ENCODE measurements at places on chromosomes 7 and 10.

GRCh38 chr10:126223512-126224067 is 164.7 kb downstream of the ADAM12 start:
- no peaks in the 10 kb centered on the region for H3K4me1 ChIP-seq
- DNase-seq = no peak
- H3K36me3 ChIP-seq = no peaks in the 10 kb centered on the region
- H3K27ac ChIP-seq = no peak overlapping the region
- no peaks in the 10 kb centered on the region for H3K27me3 ChIP-seq

DNA sequence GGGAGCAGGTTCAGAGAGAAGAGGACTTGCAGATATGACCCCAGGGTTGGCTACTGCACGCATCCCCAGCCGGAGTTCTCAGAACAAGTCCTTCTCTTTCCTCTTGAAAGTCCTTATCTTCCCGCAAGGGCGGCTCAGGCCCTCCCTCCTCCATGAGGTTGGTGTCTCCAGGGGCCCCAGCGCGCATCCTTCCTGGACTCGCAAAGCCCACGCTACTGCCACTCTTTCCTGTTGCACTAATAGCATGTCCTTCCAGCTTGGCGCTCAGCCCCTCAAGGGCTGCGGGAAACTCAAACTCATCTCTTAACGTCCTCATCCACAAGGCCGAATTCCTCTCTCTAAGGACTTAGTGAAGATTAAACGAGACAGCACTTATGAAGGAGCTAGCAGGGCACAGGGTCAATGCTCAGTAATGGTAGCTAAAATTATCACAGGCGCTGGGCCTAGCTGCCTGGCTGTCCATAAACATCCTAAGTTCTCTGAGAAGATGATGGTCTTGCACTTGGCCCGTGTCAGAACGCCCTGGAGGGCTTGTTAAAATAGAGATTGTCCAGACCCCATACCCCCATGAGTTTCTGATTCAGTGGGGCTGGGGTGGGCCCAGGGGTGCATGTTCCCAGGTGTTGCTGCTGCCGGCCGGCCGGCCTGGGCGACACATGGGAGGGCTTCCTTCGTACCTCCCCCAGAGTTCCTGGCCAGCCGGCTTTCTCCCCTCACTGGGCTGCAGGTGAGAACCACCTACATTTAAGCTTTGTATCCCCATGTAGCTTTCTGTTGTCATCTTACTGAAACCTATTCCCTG is 261.4 kb downstream of the COBL start:
- no peak overlapping the region for H3K4me3 ChIP-seq
- no peaks in the 10 kb centered on the region for H3K4me1 ChIP-seq
- H3K27ac ChIP-seq = no peak overlapping the region
- DNase-seq = no peak
- peaks cover 4% of the 10 kb centered on the region for H3K27me3 ChIP-seq

DNA sequence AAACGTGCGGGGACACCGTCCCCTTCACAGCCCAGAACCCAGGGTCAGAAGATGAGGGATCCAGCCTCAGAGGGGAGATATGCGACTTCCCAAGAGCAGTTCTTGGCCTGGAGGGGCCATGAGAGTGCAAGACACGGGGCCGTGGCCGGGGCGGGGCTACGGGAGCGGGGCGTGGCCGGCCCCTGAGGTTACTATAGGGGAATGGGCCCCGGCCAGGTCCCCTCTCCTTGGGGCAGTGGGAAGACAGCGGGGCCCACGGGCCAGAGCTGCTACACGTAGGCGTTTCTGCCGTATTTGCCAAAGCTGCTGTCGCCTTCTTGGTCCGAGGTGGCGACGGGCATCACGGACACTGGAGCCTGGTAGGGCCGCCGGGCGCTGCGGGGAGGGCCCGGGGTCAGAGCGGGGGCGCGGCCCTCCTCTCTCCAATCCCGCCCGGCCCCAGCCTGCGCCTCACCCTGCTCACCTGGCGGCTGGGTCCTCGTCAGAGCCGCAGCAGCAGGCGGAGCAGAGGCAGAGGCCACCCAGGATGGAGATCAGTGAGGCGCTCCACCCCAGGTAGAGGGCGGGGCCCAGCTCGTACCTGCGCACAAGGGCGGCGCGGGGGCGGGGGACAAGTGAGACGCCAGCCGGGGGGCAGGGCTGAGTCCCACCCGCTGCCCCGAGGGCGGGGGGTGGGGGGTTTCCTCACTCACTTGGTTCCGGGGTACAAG is 5.3 kb downstream of the CLDN15 start:
- peaks cover 14% of the 10 kb centered on the region for H3K4me1 ChIP-seq
- peak overlapping the region; percentile 18 for H3K4me3 ChIP-seq
- DNase-seq = peak; percentile 10
- H3K36me3 ChIP-seq = no peaks in the 10 kb centered on the region
- H3K27ac ChIP-seq = no peak overlapping the region
- H3K27me3 ChIP-seq = no peaks in the 10 kb centered on the region

- no peak overlapping the region for H3K27ac ChIP-seq
- H3K4me1 ChIP-seq = no peaks in the 10 kb centered on the region
- H3K27me3 ChIP-seq = no peaks in the 10 kb centered on the region
- no peak overlapping the region for H3K4me3 ChIP-seq
Measured at GRCh38 chr10:24360282-24361127, 151.6 kb downstream of the KIAA1217 start.

GRCh38 chr10:561721-562120 is 127.7 kb downstream of the DIP2C start:
- H3K36me3 ChIP-seq = no peaks in the 10 kb centered on the region
- no peaks in the 10 kb centered on the region for H3K4me1 ChIP-seq
- no peak overlapping the region for H3K4me3 ChIP-seq
- DNase-seq = no peak

DNA sequence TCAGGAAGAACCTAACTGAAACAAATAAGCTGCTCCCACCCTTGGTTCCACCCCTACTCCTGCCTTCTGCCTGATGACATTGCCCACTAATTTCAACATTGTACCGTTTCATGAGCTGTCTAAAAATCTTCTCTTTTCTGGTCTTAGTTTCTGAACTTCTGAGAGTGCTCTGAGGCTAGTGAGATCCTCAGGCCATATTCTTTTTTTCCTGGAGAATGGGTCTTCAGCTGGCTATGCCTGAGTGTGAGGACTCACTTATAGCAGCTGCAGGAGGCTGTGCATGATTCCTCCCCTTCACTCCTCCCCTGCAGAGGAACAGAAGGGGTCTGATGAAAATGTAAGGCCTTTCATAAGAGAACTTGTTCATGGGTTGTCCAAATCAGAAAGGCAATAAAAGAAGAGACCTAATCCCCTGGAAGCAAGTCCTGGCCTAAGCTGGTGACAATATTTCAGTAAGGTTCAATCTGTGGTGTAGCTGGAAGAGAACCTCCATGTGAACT is 11.1 kb downstream of the HOXA4 start:
- H3K27me3 ChIP-seq = no peaks in the 10 kb centered on the region
- H3K36me3 ChIP-seq = no peaks in the 10 kb centered on the region
- peaks cover 83% of the 10 kb centered on the region for H3K4me1 ChIP-seq
- peak overlapping the region; percentile 96 for H3K27ac ChIP-seq
- DNase-seq = peak; percentile 48

GRCh38 chr7:154902600-154903082 is 100.3 kb downstream of the PAXIP1 start:
- no peaks in the 10 kb centered on the region for H3K4me1 ChIP-seq
- H3K27me3 ChIP-seq = no peaks in the 10 kb centered on the region
- H3K27ac ChIP-seq = no peak overlapping the region
- DNase-seq = no peak
- H3K4me3 ChIP-seq = no peak overlapping the region
- H3K36me3 ChIP-seq = no peaks in the 10 kb centered on the region

DNA sequence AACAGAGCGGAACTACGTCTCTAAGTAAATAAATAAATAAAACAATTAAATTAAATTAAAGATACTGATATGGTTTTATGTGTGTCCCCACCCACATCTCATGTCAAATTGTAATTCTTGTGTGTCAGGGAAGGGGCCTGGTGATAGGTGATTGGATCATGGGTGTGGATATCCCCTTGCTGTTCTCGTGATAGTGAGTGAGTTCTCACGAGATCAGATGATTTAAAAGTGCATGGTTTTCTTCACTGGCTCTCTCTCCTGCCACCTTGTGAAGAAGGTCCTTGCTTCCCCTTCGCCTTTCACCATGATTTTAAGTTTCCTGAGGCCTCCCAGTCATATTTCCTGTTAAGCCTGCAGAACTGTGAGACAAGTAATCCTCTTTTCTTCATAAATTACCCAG is 29.0 kb upstream of the OGDHL start:
- no peak overlapping the region for H3K4me3 ChIP-seq
- no peaks in the 10 kb centered on the region for H3K4me1 ChIP-seq
- H3K27ac ChIP-seq = no peak overlapping the region
- DNase-seq = no peak
- no peaks in the 10 kb centered on the region for H3K27me3 ChIP-seq

- peak; percentile 33 for DNase-seq
- H3K4me1 ChIP-seq = no peaks in the 10 kb centered on the region
- H3K4me3 ChIP-seq = peak overlapping the region; percentile 5
- H3K27me3 ChIP-seq = no peaks in the 10 kb centered on the region
Measured at GRCh38 chr10:45580371-45581215, 92.0 kb downstream of the ZFAND4 start.
